ENCODE measurements at places on chromosomes 2 and 18. TPM values are rescaled to one million over a fixed set of nuclear protein-coding genes. Genes with fewer than 3 reads are reported as not detected.

CFAP65 gene
- 1.7 TPM for polyA plus RNA-seq

FOXI3 gene
- polyA plus RNA-seq = not detected

SIX3 gene
- polyA plus RNA-seq = 8.7 TPM

IL18RAP gene
- polyA plus RNA-seq = not detected

Data from neural cell (in vitro differentiated cells).